ENCODE measurements at places on chromosomes 12 and 14. TPM values are rescaled to one million over a fixed set of nuclear protein-coding genes. Genes with fewer than 3 reads are reported as not detected.

Gene SLC25A21
- 0.87 TPM for total RNA-seq

Gene CCDC88C
- total RNA-seq, result 19.7 TPM

Gene STYK1
- 8.6 TPM for total RNA-seq

Gene ANAPC7
- total RNA-seq, result 112 TPM

Gene ARID4A
- total RNA-seq, result 7.3 TPM

Gene TAC3
- not detected for total RNA-seq

Gene LMO3
- total RNA-seq, result 2.3 TPM

Gene FOXN4
- total RNA-seq, result not detected

Gene DENND5B
- 4.2 TPM for total RNA-seq

Gene ART4
- not detected for total RNA-seq

Gene HOXC5
- 0.29 TPM for total RNA-seq

Gene CMA1
- not detected for total RNA-seq

Gene IL23A
- 17.5 TPM for total RNA-seq

Gene CLEC2B
- total RNA-seq, result not detected

Gene OR4E2
- not detected for total RNA-seq

Gene MYF5
- total RNA-seq, result not detected

Gene AICDA
- not detected for total RNA-seq

Gene ABCD2
- total RNA-seq, result not detected

Gene CLEC9A
- total RNA-seq, result not detected

Gene TDRD9
- 0.12 TPM for total RNA-seq

Gene CMKLR1
- total RNA-seq, result not detected

Gene TAS2R9
- total RNA-seq, result not detected

Gene SLC5A8
- not detected for total RNA-seq

Gene KRT75
- total RNA-seq, result 38.5 TPM

Gene CD27
- not detected for total RNA-seq

Gene LIN52
- total RNA-seq, result 9.3 TPM

Gene TBC1D30
- 16.8 TPM for total RNA-seq

Gene FOXA1
- total RNA-seq, result 249 TPM

Gene RHEBL1
- total RNA-seq, result 5.0 TPM

Gene TAS2R13
- 0.11 TPM for total RNA-seq

Gene CCDC196
- total RNA-seq, result not detected

Gene ZNF384
- 19.6 TPM for total RNA-seq

Gene ANKRD9
- 52.6 TPM for total RNA-seq

Gene ACSS3
- total RNA-seq, result not detected

Gene CCND2
- not detected for total RNA-seq

Gene KRT6B
- 7.7 TPM for total RNA-seq

Gene TAS2R7
- not detected for total RNA-seq

Gene RNASE3
- not detected for total RNA-seq

Gene EXOC5
- total RNA-seq, result 109 TPM

Gene PAX9
- 14.9 TPM for total RNA-seq

Gene ABCB9
- total RNA-seq, result 18.4 TPM

Gene TPPP2
- not detected for total RNA-seq

Gene TTC7B
- 43.2 TPM for total RNA-seq

Gene PMCH
- total RNA-seq, result not detected
